ENCODE measurements at places on chromosomes 12 and 14.

GRCh38 chr14:75566321-75566720 lies 12.1 kb upstream of the FLVCR2 start:
- no peak for DNase-seq

DNA sequence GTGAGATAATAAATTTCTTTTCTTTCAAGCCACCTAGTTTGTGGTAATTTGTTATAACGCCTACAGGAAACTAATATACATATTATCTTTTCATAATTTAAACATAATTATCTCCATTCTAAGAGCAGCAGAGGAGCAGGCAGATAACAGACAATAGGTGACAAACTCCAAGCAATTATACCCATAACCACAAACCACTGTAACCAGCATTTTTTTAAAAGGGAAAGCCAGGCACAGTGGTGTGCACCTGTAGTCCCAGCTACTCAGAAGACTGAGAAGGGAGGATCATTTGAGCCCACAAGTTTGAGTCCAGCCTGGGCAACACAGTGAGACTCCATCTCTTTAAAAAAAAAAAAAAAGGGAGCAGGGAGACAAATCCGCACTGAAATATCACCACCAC lies 54.9 kb downstream of the ATF7 start:
- no peak for DNase-seq

DNA sequence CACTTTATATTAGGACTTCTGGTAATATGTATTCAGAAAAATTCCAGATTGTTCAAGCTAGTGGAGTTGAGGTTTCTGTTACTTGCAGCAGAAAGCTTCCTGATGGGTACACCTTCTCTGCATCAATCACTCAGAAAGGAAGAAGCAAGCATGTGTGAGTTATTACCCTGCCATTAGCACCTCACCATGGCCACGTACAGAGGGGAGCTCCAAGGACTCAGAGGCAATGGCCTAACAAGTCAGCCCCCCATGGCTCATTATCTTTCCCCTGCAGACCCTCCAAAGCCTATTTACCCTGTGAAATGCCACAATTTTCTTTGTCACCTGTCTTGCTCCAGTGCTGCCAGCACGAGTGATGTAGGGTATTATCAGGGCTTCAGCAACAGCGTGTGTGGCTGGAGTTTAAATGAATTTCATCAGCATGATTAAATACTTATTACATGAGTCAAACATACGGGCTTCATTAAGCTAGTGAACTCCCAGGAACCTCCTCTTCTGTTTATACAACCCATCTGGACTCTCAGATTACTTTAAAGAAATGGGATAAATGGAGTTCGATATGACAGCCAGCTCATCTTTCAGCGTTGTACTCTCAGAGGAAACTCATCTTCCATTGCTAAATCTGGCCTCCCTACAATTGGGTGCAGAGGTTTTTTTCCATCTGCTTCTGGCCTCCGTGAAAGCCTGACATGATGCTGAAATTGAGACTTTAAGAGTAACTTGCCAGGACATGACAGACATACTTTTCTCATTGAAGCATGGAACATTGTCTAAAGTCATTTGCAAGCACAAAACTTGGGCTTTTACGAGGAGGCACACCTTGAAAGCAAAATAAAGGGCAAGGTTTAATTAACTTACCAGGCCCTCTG lies 135.9 kb downstream of the TMEM30B start:
- peak; percentile 96 for DNase-seq

GRCh38 chr14:97179573-97179972 lies 382.4 kb downstream of the VRK1 start:
- DNase-seq, result no peak

DNA sequence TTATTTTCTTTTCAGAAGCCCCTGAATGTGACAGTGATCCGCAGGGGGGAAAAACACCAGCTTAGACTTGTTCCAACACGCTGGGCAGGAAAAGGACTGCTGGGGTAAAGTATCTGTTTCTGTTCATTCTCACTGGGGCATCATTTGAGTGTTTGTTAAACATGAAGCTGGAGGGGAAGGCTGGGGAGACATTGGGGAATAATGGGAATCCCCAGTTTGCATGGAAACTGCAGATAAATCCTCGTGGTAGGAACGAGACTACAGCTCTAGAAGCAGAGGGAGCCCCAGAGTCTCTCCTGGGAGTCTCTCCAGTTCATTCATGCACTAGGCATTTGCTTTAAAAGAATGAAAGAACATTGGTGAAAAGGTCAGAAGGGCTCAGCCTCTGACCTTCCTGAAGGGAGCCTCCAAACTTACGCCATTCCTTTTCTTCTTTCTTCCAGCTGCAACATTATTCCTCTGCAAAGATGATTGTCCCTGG lies 2.5 kb upstream of the CFAP251 start:
- DNase-seq, result no peak

- DNase-seq, result no peak
These were observed 23.8 kb upstream of the COX6A1 start for GRCh38 chr12:120413901-120414695.

DNA sequence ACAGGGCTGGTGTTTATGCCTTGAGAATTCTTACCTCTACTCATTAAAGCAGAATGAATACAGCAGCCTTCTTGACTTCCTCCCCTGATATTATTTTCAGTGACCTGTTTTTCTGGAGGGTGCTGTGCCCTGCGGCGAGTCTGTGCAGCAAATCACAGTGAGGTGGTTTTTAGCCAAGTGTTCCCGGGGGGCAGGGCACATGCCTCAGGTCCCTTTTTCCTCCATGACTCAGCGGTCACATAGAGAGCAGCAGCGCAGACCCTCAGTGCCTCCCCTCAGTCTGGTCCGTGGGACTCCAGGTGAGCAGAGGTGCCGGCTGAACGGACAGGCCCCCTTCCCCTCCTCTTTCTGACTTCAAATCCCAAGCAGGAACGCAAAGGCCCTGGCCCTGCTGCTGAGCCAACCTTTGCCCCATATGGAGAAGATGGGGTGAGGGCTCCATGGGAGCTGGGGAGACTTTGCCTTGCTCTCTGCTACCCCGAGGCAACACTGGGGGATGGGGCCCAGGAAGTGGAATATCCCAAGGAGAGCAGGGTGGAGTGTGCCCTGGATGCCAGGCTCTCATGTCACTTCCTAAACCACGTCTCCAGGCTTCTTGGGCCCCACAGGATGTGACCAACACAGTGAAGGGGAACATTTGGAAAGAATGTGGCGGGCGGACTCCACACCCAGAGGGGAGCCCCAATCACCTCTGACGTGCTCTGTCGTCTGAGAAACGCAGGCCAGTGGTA lies 90.0 kb downstream of the DHRS2 start:
- DNase-seq, result no peak

DNA sequence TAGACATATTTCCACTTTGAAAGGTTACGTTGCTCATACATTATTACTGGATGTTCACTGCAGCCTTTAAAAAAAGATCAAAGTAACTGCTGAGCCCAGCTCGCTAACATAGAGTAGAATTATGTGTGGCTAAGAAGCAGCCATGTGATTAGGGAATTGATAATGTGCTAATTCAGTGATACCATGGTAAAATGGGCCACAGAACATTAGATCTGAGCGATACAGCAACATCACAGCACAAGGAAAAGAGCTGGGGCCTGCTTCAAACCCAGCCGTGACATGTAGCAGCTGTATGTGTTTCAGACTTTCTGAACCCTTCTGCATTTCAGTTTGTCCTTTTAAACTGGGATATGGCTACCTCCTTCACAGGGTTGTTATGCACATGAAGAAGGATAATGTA lies 92.3 kb upstream of the LMNTD1 start:
- no peak for DNase-seq

DNA sequence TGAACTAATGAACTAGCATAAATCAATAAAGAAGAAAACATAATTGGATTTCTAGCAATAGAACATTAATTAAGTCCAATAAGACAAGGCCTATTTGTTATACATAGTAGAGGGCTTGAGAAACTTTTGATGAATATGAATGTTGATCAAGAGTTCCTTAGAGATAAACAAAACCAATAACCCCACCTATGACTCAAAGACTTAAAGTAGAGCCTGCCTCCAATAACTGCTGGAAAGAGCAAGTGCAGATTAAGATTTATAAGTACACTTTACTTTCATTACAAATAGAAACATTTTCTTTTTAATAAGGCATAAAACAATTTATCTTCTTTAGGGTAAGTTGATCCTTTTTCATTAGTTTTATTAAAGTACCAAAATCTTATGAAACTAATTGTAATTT lies 185.7 kb downstream of the SRGAP1 start:
- DNase-seq, result no peak

DNA sequence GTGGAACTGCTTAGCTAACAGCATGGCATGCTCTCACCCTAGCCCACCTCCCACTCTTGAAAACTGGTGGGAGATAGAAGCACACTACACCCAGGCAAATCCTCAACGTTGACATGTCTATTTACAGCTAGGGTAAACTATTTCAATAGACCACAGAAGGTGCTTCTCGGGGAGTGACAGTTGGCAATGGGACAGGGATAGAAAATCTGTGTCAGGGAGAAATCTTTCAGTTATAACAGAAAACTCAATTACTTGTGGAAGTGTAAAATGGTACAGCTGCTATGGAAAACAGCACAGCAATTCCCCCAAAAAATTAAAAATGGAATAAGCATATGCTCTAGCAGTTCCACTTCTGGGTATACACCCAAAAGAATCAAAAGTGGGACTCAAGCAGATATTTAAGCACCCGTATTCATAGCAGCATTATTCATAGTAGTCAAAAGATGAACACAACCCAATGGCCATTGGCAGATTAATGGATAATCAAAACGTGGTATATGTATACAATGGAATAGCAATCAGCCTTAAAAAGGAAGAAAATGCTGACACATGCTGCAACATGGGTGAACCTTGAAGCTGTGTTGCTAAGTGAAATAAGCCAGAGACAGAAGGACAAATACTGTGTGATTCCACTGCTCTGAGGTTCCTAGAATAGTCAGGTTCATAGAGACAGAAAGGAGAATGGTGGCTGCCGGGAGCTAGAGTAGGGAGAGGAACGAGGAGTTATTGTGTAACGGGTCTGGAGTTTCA lies 92.5 kb downstream of the STAB2 start:
- DNase-seq, result no peak

- DNase-seq, result no peak
These were observed 13.6 kb downstream of the DLK1 start for GRCh38 chr14:100740196-100740825.

- DNase-seq, result no peak
These were observed 42.0 kb downstream of the HECTD4 start for GRCh38 chr12:112340230-112340629.

DNA sequence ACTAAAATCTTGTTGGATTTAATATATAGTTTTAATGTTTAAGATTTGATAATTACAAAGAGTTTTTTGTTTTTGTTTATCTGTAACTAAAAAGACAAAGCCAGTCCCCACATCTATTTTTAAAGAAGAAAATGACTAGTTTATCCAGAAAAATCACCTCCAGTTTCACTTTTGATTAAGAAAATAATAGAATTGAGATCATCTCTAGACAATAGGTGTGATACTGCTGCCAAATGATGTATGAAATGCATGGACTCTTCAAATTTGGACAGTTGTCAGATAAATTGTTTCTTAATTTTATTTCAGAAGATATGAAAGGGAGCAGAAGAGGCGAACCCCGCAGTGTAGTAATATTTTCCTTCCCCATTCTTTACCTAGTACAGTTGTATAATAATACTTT lies 20.0 kb downstream of the PCNX4 start:
- no peak for DNase-seq

GRCh38 chr14:36684946-36685345 lies 23.3 kb downstream of the PAX9 start:
- DNase-seq, result no peak

GRCh38 chr14:39576258-39576657 lies 144.0 kb upstream of the FBXO33 start:
- DNase-seq, result no peak

- no peak for DNase-seq
These were observed 237.2 kb downstream of the ITPR2 start for GRCh38 chr12:26595806-26596205.

DNA sequence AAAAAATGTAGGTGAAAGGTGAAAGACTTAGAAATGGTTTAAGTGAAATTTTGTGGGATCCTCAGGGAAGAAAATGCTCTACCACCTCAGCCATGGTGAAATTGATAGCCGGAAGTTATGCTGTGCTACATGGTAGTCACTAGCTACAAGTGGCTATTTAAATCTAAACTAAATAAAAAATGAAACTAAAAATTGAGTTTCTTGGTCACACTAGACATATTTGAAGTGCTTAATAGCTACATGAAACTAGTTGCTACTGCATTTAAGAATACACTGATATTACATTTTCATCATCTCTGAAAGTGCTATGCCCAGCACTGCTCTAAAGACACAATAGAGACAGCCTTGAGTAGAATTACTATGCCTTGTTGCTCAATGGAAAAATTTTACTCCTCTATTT lies 10.3 kb upstream of the SLCO1B3 start:
- no peak for DNase-seq

DNA sequence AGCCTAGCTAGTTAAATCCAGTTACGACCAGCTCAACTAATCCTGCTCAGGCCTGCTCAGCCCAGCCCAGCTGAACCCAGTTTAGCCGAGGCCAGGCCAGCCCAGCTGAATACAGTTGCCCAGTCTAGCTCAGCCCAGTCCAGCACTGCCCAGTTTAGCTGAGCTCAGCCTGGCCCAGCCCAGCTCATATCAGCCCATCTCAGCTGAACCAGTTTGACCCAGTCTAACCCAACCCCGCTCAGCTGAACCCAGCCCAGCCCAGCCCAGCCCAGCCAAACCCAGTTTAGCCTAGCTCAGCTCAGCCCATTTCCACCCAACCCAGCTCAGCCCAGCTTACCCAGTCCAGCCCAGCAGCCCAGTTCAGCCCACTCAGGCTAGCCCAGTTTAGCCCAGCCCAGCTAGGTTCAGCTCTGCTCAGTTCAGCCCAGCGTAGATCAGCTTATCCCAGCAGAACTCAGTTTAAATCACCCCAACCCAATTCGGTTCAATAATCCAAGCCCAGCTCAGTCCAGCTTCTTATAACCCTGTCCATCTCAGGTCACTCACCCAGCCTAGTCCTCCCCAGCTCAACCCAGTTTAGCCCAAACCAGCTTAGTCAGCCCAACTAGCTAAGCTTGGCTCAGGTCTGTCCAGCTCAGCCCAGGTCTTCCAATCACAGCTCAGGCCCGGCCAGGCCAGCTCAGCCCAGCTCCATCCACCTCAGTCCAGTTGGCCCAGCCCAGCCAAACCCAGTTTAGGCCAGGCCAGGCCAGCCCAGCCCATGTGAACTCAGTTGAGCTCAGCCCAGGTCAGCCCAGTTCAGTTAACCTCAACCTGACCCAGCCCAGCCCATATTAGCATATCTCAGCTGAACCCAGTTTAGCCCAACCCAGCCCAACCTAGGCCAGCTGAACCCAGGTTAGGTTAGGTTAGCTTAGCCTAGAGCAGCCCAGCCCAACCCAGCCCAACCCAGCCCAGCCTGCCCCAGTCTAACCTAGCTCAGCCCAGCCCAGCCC lies 76.7 kb downstream of the TMEM121 start:
- DNase-seq, result no peak

All from NCI-H1105 (cell line).